ENCODE measurements at places on chromosomes 6 and 20.

DNA sequence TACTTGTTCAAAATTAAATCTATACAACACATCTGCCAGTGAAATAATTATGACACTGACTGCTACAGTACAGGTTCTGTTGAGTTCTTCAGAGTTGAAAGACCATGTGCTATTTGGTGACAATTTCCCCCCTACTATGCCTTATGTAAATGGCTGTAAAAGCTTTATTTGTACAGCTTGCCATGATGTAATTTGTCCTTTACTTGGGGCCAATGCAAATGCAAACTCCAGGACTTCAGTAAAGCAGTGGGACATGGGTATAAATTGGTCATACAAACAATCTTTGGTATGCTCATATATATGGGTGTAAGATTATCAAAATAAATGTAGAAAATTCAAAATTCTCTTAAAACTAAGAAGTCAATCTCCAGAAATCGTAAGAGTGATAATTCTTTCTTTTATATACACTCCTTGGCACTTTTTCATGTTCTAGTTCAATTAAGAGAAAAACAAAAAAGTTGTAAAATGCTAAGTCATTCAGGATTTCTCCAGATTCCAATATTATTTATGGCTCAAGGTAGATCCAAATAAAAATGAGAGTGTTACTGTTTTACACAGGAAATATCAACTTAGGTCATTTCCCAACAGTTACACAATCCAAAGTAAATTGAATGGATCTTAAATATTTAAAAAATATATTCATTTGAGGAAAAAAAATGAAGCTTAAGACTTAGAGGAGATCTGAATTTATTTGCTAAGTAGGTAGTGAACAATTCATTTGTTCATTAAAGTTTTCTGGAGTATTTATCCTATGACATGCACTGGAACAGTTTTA, 1310.5 kb upstream of the CITED2 start:
- no peak for DNase-seq

GRCh38 chr6:83193747-83194566, 800 bp downstream of the RWDD2A start:
- DNase-seq: no peak

- DNase-seq: no peak
These were observed 3.3 kb upstream of the ASXL1 start for GRCh38 chr20:32354592-32355416.

DNA sequence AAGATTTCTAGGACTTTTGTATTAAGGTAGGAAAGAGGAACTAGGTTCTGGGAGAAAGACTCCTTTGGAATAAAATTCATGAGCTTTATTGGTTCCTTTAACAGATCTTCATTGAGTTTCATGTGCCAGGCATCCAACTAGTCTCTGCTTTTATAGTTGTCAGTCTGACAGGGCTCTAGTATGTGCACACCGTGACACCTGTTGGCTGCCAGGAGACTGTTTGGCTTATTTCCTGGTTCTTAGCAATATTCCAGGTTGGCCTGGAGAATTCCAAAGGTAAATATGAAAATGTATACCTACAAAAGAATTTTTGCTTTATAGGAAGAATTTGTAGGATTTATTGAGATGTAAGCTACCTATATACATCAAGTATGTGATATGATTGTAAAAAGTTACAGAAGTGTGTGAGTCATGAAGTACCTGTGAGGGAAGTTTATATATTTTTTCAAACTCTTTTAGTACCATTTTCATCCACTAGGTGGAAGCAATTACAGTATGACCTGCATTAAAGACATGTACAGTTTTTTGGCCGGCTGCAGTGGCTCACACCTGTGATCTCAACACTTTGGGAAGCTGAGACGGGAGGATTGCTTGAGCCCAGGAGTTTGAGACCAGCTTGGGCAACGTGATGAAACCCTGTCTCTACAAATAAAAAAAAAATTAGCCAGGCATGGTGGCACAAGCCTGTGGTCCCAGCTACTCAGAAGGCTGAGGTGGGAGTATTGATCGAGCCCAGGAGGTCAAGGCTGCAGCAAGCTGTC, 35.2 kb downstream of the NDUFAF5 start:
- no peak for DNase-seq

DNA sequence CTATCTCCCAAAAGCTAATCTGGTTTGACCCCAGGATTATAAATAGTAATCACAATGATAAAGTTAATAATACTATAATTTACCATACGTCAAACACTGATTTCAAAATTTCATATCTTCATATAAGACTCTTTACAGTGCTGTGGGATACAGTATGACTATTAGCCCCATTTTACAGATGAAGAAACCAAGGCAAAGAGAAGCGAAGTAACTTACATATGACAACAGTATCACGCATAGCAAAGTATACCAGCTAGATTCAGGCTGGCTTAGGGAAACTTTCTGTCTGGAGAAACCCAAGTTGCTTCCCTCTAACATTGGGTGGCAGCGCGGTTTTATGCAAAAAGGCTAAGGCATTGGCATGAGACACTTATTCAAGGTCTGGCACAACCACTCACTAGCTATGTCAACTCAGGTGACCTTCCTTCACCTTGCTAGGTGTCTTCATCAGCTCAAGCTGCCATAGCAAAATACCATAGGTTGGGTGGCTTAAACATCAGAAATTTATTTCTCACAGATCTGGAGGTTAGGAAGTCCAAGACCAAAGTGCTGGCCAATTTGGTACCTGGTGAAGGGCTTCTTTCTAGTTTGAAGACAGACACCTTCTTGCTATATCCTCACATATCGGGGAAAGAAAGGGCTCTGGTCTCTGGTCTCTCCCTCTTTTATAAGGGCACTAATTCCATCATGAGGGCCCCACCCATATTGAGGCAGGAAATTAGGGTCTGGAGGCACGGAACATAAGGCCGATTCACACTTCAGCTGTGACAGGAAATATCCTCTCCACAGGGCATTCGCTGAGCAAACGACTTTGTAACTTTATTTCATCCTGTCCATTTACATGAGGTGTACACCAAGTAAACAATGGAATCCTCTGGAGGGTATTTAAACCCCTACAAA, 22.4 kb upstream of the UTRN start:
- no peak for DNase-seq

DNA sequence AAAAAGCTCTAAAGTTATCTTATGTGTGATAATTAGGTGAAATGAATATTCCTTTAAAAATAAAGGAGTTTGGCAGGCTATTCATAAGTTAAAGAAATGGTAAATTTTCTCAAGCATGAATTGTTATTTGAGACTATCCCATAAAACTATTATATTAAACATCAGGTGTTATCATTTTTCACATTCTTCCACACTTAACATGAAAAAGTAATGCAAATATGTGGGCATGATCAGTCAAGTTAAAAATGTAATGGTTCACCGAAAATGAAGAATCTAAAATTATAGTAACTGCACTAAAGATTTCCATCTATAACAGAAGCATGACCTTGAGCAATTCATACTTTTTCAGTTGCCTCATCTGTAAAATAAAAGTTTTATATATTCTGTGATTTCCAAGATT, 110.8 kb downstream of the KHDRBS2 start:
- DNase-seq: no peak

DNA sequence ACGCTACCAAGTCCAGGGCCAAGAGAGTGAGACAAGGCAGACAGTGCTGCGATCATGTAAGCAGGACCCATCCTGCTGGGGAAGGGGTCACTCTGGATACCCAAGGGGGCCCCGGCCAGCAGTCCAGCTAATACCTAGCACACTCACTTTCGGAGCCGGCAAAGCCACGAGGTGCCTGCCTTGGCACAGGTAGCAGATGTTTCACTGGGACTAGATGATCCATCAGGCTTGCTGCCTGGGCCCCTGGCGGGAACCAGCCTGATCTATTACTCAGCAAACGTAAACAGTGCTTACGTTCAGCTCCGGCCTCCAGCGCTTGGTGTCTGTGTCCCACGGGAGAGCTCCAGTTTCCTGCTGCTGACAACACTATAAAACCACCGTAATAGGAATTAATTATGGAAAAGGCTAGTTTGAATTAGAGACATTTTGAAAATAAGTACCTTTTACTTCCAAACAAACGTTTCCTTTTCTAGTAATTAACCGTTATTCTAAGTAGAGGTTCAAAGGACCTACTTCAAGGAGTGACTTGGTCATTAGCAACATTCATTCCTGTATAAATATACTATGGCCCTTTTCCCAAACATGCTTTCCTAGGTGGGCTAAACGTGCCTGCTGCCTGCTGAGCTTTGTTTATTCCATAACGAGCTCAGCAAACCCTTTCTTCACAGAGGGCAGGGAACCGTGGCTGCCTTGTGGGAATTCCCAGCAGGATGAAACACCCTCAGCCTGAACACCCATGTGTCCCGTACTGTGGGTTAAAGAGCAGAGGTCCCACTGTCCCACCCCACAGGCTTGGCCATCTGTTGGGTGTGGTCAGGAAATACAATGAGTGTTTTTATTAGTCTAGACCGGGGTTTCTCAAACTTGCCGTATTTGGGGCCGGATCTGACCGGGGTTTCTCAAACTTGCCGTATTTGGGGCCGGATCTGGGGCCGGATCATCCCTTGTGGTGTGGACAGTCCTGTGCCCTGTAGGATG, 18.4 kb downstream of the SLC22A23 start:
- DNase-seq: no peak

DNA sequence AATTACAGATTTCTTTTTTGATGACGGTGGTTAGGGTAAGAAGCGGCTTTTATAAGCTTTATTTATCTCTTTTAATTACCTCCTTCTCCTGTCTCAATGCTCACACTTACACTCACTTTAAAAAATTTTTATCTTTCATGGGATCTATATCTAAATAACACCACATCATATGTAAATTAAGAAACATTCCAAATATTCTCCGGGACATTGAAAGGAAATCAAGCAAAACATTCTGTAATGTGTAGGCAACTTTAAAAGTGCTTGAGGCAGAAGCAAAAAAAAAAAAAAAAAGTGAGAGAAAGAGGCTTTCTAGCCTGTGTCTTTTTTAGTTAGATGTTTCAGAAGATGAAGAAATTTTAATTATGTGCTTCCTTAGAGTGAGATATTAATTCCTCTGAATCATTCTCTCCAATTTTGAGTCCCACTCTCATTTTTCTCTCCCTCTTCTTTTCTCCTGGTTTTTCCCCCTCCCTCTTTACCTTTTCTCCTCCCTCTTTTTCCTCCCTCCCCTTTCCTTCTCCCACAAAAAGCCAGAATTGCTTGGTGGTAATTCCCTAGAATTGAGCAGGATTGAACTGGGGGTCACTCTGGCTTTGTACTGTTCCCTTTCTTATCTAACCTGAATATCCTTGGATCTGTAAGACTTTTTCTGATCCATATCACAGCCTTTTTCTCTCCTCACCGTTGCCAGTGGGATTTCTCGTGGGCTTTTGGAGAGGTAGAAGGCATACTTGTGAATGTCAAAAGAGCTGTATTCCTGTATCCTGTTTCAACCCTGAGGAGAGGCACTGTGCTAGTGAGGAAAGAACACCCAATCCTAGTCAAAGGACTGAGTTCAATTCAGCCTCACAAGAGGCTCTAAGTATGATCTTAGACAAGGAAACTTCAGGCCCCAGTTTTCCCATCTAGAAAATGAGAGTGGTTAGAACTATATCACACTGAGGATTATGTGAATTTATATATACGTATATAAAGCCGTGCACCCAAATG, 30.4 kb downstream of the KCNQ5 start:
- no peak for DNase-seq

DNA sequence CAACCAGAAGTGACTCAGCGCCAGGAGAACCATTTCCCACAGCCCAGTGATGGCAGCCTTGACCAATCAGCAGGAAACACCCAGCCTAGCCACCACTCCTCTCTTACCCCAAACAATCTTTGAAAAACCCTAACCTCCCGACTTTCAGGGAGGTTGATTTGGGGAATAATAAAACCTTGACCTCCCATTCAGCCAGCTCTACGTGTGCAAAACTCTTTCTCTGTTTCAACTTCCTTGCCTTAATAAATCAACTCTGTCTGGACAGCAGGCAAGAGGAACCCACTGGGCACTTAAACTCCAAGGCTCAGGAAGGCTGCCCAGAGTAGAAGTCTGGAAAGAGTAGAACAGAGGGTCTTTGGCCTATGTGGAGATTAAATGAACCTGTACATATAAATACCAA, 35.0 kb downstream of the SERPINB1 start:
- no peak for DNase-seq

- peak; percentile 34 for DNase-seq
These were observed 712 bp downstream of the DEK start for GRCh38 chr6:18263418-18264218.

- DNase-seq: no peak
These were observed 404.8 kb downstream of the CD109 start for GRCh38 chr6:74100719-74101287.

GRCh38 chr6:29813066-29813465, 14.6 kb upstream of the HLA-G start:
- no peak for DNase-seq

DNA sequence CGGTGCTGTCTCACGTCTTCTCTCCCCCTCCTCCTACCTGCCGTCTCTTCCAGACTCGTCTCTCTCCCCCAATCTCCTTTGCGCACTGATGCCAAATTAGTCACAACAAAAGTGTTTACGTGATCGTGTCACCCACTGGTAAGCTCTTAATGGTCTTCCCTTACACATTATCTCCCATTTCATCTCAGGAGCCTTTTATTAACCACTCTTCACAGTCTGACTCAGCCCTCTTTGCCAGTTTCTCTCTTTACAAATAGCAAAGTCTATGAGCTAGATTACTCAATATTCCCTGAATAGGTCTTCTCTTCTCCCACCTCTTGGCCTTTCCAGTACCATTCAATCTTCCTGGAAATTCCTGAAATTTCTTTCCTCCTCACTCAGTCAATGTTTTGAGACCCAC, 247.0 kb downstream of the ESR1 start:
- DNase-seq: no peak

DNA sequence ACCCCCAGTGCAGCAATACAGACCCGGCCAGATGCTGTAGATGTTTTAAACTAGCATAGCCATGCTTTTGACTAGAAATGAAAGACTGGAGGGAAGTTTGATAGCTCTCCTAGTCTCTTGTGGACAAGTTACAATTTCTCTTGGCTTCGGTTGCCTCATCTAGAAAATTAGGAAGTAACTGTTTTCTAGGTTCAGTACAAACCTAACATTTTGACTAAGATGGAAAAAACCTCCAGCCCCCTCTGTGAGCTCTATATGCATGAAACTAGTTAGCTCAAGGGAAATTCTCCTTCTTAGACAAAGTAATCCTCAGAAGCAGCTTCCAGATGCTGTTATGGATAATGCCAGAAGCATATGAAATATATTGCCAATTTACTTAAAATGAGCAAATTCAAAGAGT, 86.6 kb downstream of the RNF144B start:
- DNase-seq: no peak

DNA sequence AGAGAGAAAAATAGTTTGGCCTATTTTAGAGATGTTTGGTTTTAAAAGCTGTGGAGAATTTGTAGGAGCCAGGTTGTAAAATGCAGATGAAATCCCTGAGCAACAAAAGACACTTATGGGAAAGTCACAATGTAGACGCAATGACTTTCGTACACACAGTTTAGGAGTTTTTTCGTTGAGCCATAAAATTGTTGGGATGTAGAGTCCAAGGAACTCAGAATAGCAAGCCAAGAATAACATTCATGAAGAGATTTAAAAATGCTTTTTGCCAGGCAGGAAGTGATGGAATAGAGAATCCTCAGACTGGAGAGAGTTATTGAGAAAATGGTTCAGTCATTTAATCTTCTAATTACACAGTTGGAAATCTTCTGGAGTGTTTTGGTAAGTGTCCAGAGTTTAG, 11.5 kb upstream of the PROKR2 start:
- DNase-seq: peak; percentile 16

Data from skin of body (tissue), 3 donors.